Smooth muscle cell of the umbilical artery (primary cell): ENCODE measurements at places on chromosomes 6 and 20. TPM values are rescaled to one million over a fixed set of nuclear protein-coding genes. Genes with fewer than 3 reads are reported as not detected.

Gene VTA1
- total RNA-seq = 46.9 and 72.2 TPM in 2 replicates

Gene SYCP2L
- 0.05 and 0.59 TPM in 2 replicates for total RNA-seq

Gene OR12D3
- not detected in 2 replicates for total RNA-seq

Gene TCP11
- total RNA-seq = 0.46 TPM in 1 of 2 replicates, not detected in the other

Gene STMND1
- not detected in 2 replicates for total RNA-seq

Gene LPA
- not detected in 2 replicates for total RNA-seq

Gene GINS1
- 1.5 and 5.4 TPM in 2 replicates for total RNA-seq

Gene IPCEF1
- total RNA-seq = not detected in 2 replicates

Gene TREML2
- not detected in 2 replicates for total RNA-seq

Gene FAM83C
- total RNA-seq = not detected in 2 replicates

Gene SLC22A1
- total RNA-seq = 0.89 and 1.4 TPM in 2 replicates

Gene SNX9
- total RNA-seq = 26.7 and 38.0 TPM in 2 replicates

Gene WFDC2
- not detected in 2 replicates for total RNA-seq

Gene OLIG3
- total RNA-seq = not detected in 2 replicates

Gene TBX18
- 3.6 and 14.5 TPM in 2 replicates for total RNA-seq

Gene CFAP206
- total RNA-seq = 0.37 and 0.59 TPM in 2 replicates

Gene TPD52L1
- total RNA-seq = 30.3 and 64.7 TPM in 2 replicates
